Esophagus squamous epithelium (tissue), 5 donors: ENCODE measurements at places on chromosomes 1 and 21.

- DNase-seq = no peak
Observed at GRCh38 chr1:19010503-19010902, 54.0 kb upstream of the IFFO2 start.

GRCh38 chr1:69246710-69247109, 321.0 kb upstream of the LRRC7 start:
- no peak for DNase-seq

DNA sequence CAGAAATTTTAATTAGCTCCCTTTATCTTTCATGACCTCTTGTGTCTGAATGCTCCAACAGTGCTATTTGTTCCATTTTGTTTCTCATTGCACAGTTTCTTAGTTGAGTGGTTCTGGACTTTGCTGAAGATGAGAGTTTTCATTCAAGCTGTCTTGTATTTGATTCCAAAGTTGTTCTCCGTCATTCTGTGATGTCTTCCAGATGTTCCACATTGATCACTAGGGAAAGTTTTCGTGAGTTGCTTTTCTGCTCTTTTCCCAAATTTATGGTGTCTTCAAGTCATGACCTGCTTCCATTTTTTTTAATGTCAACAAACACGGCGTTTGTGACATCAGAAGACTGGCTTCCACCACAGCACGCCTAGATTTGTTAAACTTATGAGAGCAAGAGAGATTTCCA, 575.5 kb downstream of the MRPL39 start:
- DNase-seq = no peak

DNA sequence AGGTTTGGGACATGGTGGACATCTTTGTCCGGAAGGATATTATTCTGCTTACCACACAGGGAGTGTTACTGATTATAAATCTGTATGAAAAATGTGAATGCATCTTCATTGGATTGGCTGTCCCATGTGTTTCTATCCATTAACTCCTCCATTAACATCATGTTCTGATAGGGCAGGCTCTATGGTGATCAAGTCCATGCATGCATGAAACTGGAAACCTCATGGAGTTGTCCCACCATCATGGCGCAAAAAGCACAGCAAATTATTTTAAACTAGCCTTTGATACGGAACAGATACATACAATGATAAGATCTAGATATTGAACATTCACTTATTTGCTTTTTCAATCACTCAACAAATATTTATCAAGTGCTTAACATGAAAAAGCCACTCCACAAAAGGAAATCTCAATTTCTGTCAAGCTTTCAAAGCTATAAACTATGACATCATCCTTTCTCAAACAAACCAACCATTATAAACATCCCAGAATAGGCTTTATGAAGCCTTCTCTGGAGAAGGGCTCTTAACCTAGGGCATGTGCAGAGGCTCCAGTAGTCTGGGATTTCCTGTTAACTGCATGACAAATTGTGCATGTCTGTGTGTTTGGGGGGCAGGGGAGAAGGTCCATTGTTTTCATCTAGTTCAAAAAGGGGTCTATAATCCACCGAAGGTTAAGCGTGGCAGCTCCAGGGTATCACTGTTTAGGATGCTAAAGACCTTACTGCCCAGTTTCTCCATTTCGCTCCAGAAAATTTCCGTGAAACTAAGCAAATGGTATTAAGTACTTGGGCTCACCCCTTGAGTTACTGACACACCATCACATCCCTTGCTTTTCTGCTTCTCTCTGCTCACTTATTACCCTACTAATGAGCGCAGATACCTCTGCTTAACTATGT, 46.1 kb downstream of the ADAMTS1 start:
- DNase-seq = no peak

DNA sequence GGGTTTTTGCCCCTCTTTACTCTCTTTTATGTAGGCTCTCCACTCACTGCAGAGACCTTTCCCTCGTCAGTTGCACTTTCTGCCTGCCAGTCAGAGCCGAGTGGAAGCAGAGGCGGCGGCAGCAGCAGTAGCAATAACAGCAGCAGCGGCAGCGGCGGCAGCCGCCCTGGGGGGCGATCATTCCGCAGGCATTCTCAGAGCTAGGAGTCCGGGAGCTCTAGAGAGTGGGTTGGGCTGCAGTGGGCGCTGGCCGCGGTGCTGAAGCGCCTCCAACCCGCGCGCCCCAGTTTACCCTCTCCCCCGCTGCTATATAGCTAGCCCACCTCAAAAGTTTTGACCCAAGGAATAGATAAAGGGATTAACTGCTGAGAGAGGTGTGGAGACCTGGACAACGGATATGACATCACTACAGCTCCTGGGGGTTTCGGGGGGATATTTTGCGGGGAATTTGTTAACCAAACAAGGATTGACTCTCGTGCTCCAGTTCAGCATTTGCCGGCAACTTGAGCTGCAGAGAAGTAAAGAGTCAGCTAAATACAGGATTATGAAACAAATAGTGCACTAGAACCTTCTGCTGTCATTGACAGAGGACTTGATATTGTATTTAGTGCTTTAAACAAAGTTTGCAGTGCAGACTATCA, at the start of gene OLFM3:
Gene OLFM3 (minus strand): TSS at position 102 of the 641 bp plus-strand sequence.
- DNase-seq = no peak

- no peak for DNase-seq
Observed at GRCh38 chr21:36765229-36765628, 66.3 kb downstream of the SIM2 start.

DNA sequence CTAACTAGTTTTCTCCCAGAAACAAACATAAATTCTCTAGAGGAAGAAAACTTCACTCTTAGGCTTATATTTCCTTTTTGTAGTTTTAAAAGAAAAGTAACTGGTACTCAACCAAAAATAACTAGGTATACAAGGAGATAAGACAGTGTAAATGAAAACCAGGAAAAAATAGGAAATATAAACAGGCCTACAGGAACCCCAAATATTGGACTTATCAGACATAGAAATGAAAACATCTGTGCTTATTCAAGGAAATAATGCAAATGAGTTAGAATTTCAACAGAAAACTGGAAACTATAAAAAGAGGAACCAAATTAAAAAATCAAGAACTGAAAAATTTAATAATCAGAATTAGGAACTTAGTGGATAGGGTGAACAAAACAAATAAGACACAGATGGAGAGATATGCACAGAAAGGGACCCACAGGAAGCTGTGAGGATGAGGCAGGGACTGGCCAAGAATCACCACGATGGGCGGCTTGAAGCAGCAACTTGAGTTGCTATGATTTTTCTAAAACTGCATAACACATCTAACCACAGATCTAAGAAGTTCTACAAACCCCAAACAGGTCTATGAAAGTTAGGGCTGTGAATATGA, 67.5 kb upstream of the ACTRT2 start:
- no peak for DNase-seq

DNA sequence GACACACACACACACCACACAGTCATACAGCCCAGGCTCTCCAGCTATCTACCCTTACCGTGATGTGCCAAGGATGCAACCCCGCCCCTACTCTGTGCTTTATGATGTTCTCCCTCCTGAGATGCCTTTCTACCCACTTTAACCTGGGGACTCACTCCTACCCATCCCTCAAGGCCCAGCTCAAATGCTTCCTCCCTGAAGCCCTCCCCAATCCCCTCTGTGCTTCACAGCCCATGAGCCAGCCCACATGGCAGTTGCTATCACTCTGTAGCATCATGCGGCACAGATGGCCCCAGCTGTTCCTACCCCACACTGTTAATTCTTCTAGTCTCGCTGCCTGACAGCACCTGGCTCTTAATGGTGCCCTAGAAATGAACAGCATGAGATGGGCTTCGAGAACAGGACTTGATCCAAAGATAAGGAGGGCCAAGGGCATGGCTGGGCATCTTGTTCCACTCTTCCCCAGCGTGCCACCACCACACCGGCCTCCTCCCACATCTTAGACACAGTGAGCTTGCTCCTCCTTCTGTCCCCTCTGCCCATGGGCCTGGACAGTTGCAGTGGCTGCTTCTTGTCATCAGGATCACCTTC, 109.8 kb downstream of the GLIS1 start:
- no peak for DNase-seq

DNA sequence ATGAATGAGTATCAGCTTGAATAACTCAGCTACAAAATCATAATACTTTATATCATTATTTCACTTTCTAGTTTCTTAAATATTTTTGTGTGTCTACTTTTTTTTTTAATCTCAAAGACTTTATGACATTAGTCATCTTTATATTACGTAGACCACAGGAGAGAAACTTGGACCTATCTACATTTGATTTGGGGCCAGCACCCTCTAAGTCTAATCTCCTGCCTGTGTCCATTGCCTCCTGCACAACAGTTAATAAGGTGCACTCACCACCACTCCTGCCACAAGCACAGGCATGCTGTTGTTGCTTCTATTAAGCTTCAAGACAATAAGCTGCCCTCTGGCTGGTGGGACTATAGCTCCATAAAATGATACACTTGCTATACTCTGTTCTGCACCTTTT, 70.4 kb downstream of the DIRAS3 start:
- DNase-seq = no peak

DNA sequence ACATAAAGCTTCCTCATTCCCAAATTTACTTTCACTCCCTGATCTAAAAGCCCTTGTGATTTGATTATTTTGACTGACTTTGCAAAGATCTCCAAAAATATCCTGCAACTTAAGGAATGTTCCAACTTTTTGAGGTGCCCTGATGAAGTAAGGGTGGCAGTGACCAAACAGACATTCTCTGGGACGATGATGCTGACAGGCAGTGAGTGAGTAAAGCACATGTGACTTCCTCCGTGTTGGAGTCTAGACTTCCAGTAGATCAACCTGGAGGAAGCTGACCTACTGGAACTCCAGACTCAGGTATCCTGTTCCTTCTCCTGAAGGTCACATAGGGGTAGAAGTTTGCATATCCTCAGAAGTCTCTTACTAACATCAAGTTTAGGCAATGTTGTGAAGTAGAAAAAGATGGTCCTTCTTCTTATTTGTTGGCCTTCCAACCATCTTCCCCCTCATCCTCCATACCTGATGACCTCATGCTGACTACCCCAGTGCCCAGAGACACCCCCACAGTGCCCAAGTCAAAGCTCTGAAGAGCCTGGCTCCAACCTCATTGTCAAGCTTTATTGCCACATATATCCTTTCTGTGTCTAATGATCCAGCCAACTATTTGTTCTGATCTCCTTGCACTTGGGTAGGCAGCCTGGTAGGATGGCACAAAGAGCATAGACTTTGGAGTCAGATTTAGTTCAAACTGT, 16.0 kb downstream of the TNFSF4 start:
- DNase-seq = no peak

DNA sequence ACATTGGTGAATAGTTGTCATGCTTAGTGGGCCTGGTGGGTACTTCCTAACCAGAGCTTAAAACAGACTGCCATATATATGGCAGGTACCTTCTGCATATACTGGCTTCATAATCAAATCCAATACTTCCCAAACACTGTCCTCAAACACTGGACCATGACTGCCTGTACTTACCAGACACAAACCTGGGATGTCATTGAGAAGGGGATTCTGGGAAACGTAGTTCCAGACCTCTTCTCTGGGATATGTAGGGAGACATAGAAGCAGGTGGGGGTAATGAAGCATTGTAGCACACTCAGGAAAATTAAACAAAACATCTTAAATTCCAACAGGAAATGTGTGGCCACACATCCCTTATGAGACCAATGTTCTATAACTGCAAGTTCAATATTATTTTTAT, 76.5 kb upstream of the ADAMTS5 start:
- DNase-seq = no peak

GRCh38 chr1:115408533-115408932, 70.5 kb upstream of the NGF start:
- no peak for DNase-seq

DNA sequence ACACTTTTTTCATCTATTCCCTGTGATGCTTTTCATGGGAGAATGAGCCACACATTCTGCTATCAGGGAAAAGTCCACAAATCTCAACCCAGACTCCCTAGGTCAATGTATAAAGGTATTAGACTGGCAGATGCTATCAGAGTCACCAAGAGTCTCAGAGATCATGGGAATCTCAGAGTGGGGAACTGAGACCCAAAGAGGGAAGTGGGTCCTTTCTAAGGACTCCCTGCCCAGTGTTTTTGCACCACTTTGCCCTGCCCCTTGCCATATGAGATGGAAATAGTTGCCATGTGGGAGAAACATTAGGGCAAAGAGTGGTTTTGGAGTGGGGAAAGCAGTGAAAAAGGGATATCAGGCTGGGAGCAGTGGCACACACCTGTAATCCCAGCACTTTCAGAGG, 19.1 kb upstream of the AZIN2 start:
- DNase-seq = no peak

DNA sequence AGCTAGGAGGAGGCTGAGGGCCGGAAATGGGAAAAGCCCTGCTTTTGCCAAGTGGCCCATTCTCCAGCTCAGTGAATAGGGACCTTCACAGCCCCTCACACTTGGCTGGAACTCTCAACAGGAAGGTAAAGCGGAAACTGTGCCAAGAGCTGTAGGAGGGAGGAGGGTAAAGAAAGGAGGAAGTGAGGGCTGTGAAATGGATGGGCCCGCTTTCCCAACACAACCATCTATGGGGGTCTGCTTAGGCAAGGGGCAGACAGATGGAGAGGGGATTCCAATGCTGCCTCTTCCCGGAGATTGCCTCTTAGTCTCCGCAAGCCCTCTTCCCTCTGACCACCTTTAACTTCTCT, 5.2 kb downstream of the INKA2 start:
- no peak for DNase-seq

DNA sequence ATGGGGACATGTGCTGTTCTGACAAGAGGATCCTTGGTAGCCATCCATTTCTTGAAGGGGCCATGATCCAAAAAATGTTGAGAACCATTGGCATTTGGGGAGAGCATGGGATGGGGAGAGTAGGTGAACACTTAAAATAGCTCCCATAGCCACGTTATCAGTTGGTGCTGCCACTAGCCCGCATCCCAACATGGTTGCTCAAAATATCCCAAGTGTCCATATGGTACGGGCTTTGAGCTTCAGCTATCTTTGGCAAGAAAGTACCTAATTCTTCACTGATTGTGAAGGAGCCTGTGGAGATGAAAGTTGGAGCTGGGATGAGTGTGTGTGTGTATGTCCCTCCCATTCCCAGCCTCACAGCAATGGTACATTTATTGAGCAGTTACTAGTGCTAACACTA, 3.1 kb upstream of the ZNF648 start:
- no peak for DNase-seq

GRCh38 chr1:203440771-203441170, 34.8 kb upstream of the PRELP start:
- DNase-seq = no peak

DNA sequence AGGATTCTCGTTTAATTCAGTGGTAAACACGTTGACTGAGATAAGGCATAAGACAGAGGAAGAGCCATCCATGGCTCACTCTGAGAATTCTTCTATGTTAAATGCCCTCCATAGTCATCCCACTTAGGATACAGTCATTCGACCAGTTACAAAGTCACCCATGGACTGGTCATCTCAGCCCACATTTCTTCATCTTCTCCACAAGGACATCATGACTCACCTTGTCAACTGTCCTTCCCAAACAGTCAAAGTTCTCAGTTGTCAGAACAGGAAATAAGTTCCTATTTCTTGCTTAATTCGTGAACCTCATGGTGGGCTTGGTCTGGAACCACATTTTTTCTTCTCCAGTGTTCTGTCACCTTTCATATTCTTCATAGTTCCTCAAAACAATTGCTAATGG, 133.2 kb downstream of the TGFB2 start:
- no peak for DNase-seq

DNA sequence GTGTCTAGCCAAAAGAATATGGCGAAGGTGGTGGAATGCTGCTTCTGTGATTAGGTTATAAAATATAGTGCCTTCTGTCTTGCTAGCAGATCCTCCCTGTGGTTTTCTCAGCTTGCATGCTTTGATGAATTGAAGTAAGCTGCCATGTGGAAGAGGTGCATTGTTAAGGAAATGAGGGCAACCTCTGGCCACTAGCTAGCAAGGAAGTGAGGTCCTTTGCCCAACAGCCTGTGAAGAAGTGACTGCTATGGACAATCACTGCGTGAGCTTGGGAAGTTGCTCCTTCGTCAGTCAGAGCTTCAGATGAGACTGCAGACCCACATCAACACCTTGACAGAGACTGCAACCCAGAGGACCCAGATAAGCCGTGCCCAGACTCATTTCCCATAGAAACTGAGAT, 109.4 kb downstream of the GIPC2 start:
- no peak for DNase-seq
